ENCODE measurements at places on chromosomes 11 and 22.

DNA sequence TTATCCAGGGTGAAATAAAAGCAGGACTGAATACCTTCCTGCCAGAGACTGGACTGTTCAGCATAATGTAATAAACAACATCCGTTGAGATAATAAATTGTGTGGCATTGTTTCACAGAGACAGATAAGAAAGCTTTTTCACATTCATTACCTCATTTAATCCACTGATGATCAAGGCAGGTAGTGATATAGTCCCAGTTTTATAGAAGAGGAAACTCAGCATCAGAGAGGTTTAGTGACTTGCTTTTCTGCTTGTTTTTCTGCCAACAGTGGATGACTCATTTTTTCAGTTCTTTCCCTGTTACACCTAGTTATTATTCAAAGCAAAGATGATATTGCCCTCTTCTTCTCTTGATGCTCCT lies 4.0 kb downstream of the MYO18B start:
- no peak for DNase-seq

DNA sequence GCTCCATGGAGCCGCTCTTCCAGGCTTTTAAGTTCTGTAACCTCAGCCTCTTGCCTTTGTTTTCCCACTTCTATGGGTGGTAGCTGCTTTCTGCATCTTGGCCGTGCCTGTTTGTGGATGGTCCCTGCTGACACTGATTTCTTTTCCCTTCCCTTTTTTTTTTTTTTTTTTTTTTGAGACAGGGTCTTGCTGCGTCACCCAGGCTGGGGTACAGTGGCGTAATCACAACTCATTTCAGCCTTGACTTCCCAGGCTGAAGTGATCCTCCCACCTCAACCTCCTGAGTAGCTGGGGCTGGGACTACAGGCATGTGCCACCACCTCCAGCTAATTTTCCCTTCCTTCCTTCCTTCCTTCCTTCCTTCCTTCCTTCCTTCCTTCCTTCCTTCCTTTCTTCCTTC lies 57.7 kb upstream of the EP300 start:
- no peak for DNase-seq

DNA sequence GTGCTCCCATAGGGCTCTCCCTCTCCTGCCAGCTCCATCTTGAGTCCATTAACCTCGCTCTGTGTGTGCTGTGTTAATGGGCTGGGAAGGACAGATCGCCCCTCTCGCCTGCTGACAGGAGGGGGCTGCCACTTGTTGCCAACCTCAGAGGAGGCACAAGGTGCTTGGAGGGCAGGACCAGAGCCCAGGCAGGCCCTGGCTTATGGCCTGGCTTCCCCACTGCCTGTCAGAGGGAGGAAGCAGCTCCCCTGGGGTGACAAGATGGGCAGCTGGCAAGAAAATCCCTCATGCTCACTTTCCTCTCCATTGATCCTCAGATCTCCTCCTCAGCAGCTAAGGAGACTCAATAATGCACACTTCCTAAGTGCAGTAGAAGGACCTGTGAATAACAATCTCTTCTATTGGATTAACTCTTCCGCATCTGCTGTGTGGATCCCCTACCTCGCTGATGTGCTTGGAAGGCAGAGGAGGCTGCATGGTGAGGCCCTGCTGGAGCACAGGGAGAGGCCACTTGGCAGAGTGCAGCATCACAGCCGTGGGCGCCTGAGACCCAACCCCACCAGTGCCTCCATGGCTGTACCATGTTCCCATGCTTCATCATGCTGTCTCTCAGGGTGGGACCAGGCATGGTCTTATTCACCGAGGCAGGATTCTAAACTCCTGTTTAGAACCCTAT lies 70.3 kb downstream of the TRIM29 start:
- no peak for DNase-seq

GRCh38 chr22:26367402-26368245 lies 61.4 kb upstream of the ASPHD2 start:
- no peak for DNase-seq

DNA sequence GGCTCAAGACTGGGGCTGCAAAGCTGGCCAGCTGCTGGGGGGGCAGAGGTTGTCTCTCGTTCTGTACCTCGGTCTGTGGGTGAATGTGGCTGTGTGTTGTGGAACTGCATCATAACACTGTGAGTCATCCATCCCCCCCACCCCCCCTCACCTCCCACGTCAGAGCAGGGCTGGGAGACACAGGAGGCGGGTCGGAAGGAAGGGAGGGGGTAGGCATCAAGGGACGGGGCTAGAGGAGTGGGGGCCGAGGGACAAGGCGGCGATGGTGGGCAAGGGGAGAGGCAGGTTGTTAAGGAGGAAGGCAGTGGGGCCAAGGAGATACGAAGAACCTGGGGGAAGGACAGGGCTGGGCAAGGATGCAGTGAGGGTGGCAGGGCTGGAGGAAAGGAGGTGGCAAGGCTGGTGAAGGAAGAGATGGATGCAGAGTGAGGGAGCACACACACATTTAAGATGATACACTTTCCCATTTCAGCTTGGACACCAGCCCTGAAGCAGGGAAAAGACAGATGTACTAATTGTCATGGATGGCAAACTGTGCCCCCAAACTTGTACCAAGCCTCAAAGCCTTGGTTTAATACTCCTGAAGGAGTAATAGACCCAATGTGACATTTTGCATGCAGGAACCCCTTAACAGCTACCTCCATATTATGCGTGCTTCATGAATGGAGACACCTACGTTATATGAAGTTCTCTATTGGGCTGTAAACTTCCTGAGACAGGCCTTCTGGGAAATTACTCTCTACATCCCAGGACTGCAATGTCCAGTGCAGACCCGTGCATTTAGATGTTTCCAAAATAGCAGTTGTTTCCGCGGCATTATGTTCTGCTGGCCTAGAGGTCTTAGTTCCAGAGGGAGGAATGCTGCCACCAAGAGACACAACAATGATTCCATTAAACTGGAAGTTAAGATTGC lies at the start of gene YPEL4:
Gene YPEL4 (minus strand): TSS at position 87 of the 913 bp plus-strand sequence. CDS start 2,805 bp downstream, outside the sequence.
- DNase-seq, result no peak

GRCh38 chr22:22687638-22688500 lies 43.5 kb downstream of the GGTLC2 start:
- DNase-seq, result no peak

DNA sequence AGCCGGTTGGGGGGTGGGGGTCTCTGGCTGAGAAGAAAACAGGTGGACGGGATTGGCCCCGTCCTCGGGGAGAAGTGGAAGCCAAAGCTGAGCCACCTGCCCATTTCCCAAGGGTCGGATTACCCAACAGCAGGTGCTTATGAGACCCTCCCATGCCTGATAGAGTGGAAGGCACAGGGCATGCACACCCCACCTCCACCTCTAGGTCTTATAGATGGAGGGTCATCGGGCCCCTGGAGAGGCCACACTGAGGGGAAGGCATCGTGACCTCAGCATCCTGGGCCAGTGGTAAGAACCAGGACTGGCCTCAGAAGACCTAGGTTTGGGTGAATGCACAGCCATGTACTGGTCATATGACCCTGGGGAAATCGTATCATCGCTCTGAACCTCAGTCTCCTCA lies 85.9 kb downstream of the BUD13 start:
- no peak for DNase-seq

DNA sequence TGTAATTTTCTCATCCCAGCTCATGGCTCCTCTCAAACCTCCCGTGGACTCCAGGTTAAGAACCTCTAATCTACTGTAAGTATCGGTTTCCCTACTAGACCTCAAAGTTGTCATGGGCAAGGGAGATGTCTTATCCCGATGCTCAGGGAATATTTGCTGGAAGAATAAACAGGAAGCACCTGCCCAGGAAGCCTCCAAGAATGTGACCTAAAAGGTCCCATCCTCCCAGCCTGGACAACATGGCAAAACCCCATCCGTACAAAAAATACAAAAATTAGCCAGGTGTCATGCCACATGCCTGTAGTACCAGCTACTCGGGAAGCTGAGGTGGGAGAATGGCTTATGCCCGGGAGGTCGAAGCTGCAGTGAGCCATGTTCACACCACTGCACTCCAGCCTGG lies 62.4 kb downstream of the APOL1 start:
- DNase-seq, result no peak

- no peak for DNase-seq
These were observed 176.2 kb downstream of the BUD13 start for GRCh38 chr11:116596346-116597260.
